ENCODE measurements at places on chromosomes 6 and 20.
A peak's percentile ranks its signal among the peaks of the same experiment; 100 is the strongest.

- no peak for DNase-seq
These were observed 1.2 kb upstream of the TFB1M start for GRCh38 chr6:155315516-155315871.

- DNase-seq: no peak
These were observed 127.0 kb downstream of the MAFB start for GRCh38 chr20:40562031-40562430.

- DNase-seq: no peak
These were observed 96.1 kb upstream of the MAN1A1 start for GRCh38 chr6:119445666-119446065.

DNA sequence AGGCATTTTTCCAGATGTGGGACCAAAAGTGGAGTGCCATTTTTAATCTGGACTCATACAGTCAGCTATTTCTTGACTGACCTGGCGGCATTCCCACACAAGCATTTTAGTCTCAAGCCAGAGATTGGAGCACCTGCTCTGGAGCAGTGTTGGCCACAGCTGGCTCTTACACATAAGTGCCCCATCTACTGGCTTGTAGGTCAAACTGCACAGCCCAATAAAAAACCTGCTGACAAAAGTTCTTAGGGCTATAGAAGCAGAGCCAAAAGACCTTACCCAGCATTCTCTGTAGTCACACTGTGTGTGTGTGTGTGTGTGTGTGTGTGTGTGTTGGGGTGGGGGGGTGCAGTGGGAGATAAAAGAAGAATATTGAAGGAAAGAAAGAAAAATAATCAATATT is 38.6 kb upstream of the SENP6 start:
- DNase-seq: no peak

GRCh38 chr6:135692426-135692825 is 159.1 kb upstream of the PDE7B start:
- no peak for DNase-seq

DNA sequence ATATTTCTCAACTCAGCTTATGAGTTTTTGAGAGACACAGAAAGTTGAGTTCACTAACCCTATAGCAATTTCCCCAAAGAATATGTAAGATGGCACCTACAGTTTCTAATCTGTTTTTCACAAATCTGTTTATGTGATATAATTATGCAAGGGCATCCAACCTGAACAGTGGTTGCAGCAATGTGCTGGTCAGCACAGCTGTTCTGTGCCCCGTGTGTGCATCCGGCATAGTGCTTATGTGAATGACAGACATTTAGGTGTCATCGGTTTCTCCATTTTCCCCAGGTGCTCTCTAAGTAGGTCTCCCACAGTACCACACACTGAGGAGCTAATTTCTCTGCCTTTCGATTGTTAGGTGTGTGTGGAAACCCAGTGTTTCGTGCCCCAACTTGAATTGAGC is 7.7 kb upstream of the BACH2 start:
- DNase-seq: no peak

- DNase-seq: peak; percentile 35
These were observed 12.1 kb downstream of the LGSN start for GRCh38 chr6:63307581-63308246.

GRCh38 chr6:15357782-15358181 is 111.9 kb downstream of the JARID2 start:
- DNase-seq: no peak

GRCh38 chr6:148027201-148027600 is 315.4 kb upstream of the SASH1 start:
- no peak for DNase-seq

- DNase-seq: no peak
These were observed 930.8 kb downstream of the QKI start for GRCh38 chr6:164345327-164345726.

DNA sequence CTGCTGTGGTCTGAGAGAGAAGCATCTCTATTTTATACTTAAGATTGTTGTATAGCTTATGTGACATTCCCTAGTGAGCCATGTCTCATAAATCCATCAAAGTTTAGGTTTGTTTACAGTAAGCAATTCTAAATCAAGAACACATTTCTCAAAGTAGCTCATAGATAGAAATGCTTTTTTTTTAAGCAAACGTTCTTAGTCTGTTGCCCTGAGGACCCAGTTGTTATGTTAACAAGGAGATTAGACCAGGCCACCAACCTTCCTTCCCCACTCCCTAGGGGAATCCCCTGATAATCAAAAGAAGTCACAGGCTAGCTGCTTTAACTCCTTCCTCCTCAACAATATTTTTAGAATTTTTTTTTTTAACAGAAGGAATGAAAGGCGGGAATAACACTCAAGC is 169.0 kb downstream of the FUT9 start:
- no peak for DNase-seq

- no peak for DNase-seq
These were observed 15.9 kb downstream of the GLO1 start for GRCh38 chr6:38687043-38687353.

- DNase-seq: no peak
These were observed 478.2 kb upstream of the CITED2 start for GRCh38 chr6:139852488-139853140.

DNA sequence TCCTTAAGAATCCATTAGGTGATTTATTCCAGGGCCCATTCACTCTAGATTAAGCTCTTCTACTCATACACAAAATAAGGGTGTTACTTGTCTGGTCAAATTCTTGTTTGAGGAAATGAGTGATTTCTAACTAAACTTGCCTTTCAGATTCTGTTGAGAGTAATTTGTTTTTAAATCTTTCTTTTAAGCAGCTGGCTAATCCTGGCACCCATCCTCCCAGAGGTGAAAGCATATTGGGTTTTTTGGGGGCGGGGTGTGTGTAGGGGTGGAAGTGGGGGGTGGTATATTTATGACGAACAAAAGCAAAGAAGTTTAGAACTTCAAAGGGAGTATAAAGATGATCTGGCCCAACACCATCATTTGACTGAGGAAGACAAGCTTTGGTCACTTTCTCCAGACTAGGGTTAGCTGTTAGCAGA is 94.7 kb downstream of the RTN4IP1 start:
- no peak for DNase-seq

DNA sequence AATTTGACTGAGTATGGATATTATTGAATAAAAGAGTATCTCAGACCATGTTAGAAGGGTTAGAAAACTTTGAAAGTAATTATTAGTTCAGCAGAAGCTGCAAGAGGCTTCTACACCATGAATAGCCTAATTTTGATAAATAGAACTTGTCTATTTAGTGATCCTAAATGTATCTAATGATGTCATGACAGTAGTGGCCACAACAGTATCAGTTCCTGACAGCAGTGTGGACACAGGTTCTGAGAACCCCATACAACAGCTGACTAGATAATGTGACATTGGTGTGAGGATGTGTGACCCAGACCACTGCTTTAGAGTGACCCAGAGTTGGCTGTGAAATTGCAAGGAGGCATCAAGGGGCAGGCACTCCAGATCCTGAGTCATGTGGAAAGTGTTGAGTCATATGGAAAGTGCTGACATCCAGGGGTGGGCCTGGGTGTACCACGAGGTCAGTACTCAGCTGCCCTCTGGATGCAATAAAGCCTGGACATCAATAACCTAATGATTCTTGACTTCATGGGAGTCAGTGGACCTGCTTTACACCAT is 754.7 kb downstream of the DHX35 start:
- DNase-seq: peak; percentile 21

DNA sequence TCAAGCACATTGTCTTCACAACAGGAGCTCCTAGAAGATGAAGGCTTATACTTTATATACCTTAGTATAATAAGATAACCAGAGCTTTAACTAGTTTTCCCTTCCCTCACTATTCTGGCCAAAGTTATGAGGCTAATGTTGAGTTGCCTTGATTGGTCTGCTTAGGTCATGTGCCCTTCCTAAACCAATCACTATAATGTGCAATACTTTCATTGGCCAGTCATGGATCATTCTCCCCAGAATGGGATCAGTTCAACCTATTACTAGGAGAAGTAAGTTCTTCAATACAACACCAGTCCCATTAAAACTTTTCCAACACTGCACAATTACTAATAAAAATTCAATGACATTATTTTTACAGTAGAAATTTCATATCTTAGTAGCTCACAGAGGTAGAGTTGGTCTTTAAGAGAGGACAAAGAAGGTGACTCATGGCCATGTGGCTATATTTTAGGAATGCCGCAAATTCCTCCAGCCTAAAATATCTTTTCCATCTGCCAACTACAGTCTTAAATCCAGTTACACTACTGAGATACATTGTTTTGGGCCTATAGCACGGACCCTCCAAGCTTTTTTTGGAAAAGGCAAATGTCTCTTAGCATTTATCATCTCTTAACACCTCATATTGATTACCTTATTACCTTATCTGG is 12.5 kb upstream of the POU3F2 start:
- DNase-seq: no peak

DNA sequence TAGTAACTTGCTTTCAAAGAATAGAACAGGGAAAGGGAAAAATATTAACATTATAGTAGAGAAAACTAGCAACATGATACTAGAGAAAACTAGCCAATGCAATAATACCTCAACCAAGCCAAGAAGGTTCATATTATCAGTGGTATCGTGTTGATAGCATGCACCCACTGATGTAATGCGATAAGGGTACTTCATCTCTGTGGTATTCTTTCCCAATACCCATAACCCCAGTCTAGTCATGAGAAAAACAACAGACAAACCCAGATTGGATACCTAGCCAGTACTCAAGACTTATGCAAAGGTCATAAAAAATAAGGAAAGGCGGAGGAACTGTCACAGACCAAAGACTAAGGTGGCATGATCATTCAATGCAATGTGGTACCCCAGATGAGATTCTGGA is 21.0 kb downstream of the BLOC1S5 start:
- no peak for DNase-seq

- no peak for DNase-seq
These were observed 219.8 kb downstream of the LAMA2 start for GRCh38 chr6:129102741-129103140.

All from stromal cell of bone marrow (primary cell).